ENCODE measurements at places on chromosomes 4 and X.

GRCh38 chr4:95758001-95758400, 81.9 kb upstream of the PDHA2 start:
- no peak for DNase-seq

DNA sequence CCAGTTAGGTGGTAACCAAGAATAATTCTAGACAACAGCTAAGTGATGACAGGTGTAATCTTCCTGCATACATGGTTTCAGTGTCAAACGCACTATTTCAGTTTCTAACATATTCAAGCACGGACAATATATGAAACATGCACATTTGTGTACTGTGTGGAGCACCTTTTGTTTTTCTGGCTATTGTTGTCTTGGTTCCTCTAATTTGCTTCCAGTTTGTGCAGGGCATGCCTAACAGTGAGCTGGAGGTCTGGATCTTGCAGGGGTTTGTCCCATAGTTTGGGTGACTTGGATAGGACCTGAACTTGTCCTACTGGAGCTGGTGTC, 70.5 kb upstream of the TBC1D9 start:
- no peak for DNase-seq

- DNase-seq, result peak; percentile 16
These were observed 1646.9 kb upstream of the ADGRL3 start for GRCh38 chr4:59553063-59553720.

DNA sequence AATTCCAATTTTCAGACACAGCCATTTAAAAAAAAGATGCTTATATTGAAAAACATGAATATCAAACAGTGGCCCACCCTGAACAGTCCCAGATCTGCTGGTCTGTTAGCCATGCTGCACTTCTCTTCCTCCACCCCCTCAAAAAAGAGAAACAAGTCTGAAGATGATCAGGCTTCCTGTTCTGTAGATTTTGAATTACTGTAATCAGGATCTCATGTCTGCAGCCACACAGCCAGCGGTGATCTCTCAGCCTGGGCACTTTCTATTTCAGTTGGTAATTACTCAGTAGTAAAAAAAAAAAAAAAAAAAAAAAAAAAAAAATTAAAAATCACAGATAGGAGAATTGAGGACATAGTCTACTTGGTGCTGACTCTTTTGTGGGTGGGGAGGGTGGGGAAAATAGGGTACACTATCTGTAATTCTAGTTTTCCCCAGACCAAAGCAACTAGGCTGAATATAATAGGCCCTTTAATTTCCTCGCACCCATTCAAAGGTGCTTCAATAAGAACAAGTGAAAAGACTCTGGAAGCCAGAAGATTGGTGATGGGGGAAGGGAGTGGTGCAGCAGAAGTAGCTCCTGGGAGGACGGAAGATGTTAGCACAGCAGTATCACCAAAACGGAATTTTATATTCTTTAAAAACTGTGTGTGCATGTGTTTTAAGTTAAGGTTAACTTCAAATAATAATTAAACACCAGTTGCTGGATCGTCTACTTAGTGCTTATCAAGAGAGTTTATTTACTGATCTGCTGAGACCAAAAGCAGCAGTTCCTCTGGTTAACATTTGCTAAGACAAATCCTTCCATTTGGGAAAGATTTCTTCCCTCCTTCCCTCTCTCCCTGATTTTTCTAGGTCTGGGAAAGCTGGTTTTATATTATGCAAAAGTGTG, 47.0 kb downstream of the SPRY1 start:
- peak; percentile 30 for DNase-seq

- DNase-seq, result no peak
These were observed 50.0 kb downstream of the IQCM start for GRCh38 chr4:149765630-149766029.

Measured in Ammon's horn (tissue), 1 donor.